ENCODE measurements at places on chromosomes 3 and 15.
A peak's percentile ranks its signal among the peaks of the same experiment; 100 is the strongest.

DNA sequence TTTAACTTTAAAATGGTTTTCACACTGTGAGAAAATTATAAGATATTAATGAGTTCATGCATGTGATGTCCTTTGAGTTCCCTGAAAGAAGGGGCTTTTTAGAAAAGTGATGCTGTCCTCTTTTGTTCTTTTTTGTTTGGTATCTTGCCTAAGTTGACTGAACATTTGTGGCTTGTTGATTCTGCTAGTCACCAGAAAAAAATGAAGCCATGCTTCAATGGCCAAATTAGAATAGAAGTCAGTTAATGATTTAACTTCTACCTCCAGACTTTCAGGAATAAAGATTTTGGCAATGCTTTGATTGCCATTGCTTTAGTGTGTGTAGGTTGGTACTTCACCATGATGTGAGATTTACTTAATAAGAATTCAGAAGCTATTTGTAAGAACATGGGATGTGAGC is 260.6 kb upstream of the NECTIN3 start:
- no peak for DNase-seq

DNA sequence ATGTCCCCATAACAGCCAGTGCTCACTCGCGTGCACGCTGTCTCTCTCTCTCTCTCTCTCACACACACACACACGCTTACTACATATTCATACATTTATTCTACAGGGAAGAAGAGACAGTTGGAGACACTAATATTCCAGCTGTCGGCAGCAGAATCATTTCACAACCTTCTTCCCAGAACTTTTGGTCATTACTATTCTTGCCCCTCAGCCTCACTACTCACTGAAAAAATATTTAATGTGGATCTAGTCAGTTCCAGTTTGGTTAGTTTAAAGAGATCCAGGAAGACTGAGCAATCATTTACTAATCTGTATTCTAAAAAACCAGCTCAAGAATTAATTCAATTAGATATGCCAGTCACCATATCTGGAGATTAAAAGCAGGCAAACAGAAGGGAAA is 394.9 kb downstream of the PTPRG start:
- no peak for DNase-seq

DNA sequence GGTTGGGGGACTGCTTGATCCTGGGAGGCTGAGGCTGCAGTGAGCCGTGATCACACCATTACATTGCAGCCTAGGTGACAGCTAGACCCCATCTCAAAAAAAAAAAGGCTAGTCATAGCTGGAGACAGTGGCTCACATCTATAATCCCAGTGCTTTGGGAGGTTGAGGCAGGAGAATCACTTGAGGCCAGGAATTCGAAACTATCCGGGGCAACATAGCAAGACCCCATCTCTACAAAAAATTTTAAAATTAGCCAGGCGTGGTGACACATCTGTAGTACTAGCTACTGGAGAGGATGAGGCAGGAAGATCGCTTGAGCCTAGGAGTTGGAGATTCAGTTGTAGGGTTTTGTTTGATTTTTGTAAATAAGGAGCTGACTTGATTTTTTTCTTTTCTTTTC is 45.6 kb downstream of the KNL1 start:
- no peak for DNase-seq

- no peak for DNase-seq
Measured at GRCh38 chr3:53773611-53774368, 72.4 kb downstream of the CHDH start.

DNA sequence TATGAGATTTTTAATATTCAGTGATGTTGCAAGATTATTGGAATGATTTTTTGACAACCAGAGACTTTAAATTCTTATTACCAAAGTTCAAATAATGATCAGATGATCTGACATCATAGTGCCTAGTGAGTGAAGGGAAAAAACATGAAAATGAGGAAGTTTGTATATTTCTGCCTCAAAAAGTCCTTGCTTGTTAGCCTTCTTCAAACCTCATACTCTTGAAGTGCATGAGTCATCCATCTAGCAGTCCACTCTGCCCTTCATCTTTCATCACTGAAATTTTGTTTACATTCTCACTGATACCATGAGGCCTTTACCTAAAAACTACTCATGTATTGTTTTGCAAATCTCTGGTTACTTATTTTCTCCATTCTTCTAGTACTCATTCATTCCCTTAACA is 23.9 kb upstream of the OR5H6 start:
- DNase-seq, result no peak

- no peak for DNase-seq
Measured at GRCh38 chr3:132964266-132964665, 73.9 kb upstream of the TMEM108 start.

GRCh38 chr3:188571531-188572095 is 417.7 kb downstream of the LPP start:
- no peak for DNase-seq

GRCh38 chr3:55897573-55898224 is 410.6 kb upstream of the WNT5A start:
- peak; percentile 45 for DNase-seq

DNA sequence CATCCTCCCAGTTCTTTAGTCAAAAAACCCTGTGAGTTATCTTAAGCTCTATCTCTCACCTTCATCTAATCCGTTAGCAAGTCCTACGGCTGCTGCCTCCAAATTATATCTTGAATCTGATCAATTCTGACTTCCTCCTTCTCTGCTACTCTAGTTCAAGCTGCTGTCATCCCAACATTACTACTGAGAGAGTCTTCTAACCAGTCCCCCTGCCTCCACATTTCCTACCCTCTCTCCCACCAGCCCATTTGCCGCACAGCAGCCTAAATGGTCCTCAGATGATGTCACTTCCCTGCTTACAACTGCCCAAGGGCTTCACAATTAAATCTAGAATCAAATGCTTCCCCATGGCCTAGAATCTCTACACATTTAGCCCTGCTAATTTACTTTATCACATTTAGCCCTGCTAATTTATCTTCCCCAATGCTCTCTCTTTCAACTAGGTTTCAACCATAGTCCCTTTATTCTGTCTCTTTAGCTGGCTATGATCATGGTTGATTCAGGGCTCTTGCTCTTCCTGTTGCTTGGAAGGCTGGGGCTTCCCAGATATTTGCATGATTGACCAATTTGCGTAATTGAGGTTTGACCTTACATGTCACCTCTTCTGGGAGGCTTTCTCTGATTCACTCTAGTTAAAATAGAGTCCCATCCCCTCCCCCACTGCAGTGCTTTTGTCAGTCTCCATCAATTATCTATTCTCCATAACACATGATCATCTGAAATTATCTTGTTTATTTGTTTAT is 11.0 kb upstream of the ARL14 start:
- no peak for DNase-seq

DNA sequence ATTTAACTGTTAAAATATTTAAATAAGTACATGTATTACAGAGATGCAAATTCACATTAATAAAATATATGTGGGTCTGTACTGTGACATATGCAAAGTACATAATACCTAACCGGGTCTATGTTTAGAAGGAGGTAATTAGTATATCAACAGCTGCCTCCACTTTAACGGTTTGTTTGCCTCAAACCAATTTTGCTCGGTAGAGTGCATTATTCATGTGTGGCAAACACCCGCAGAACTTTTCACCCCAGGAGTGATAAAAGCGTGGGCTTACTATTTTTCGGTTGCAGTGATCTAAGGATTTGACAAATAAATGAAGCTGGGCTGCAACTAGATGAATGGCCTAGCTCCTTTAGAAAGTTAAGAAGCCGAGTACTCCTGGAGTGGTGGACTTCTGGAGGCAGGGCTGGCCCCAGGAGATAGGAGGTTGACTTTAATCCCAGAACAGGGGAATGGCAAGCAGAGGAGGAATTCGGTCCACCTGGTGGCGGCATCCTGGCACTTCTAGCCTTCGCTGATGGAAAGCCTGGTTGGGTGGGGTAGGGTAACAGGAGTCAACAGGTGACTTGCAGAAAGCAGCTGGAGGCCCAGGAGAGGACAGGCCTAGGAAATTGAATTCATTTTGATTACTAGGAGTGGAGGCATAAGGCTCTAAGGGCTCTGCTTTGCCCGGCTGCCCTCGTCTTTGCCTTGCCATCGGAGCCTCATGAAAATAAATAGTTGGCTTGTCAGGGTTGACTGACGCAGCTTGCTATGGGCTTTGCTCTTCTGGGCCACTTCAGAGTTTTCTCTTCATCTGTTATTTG is 2.4 kb downstream of the SLCO3A1 start:
- peak; percentile 79 for DNase-seq

DNA sequence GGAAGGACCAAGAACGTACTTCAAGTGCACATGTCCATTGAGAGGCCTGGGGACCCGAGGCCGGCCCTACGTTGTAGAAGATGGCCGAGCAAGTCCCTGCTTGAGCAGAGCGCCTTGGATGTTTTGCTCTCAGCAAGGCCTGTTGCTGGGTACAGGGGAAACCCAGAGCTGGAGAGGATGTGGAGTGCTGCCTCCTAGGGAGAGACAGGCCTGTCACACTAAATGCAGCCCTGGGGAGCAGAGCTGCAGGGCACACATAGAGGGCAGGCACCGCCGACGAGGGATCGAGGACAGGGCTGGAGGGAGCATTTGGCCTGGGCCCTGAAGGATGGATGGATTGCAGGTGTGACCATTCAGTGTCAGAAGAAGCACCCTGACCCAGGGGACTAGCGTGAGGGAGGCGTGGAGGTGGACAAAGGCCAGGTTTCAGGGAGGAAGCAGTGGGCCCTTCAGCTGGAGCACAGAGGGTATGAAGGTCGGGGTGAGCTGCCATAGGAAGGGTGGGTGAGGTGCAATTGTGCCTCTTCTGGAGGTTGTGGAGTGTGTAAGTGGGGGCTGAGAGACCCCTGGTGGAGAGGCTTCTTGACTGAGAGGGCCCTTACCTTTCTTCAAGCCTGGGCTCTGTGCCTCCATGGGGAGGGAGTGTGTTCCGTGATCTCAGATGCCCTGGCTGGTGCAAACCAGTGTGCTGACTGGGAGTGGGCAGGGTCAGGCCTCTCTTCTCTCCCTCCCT is 142.4 kb downstream of the CHDH start:
- DNase-seq, result no peak

DNA sequence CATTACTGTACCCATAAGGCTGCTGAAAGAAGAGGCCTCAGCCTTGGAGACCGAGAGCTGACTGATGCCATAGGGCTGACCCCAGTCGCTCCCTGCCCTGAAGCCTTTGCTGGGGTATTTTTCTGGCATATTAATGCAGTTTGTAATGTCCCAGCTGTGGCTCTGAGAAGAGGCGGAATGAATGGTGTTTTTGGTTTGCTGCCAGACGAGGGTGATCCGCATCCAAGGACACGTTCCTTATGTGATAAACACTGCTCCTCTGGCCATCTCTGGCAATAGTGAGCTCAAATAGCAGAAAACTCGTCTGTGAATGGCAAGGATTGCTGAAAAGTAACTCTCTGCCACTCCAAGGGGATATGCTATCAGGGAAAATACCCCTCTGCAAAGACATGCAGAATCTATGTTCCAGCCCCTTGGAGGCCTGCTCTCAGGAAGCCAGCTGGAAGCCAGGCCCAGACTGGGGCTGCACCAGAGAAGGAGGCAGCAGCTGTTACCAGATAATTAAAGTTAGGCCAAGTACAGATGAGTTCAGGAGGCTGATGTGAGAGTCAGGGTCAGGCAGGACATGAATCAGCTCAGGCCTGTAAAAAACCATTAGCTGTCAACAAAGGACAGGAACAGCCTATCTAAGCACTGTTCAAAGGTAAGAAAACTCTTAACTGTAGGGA is 28.9 kb upstream of the KLHL6 start:
- DNase-seq, result peak; percentile 69

GRCh38 chr15:91916051-91916450 is 62.5 kb downstream of the SLCO3A1 start:
- no peak for DNase-seq

GRCh38 chr15:74320352-74321247 is 46.8 kb downstream of the CYP11A1 start:
- DNase-seq, result peak; percentile 43

DNA sequence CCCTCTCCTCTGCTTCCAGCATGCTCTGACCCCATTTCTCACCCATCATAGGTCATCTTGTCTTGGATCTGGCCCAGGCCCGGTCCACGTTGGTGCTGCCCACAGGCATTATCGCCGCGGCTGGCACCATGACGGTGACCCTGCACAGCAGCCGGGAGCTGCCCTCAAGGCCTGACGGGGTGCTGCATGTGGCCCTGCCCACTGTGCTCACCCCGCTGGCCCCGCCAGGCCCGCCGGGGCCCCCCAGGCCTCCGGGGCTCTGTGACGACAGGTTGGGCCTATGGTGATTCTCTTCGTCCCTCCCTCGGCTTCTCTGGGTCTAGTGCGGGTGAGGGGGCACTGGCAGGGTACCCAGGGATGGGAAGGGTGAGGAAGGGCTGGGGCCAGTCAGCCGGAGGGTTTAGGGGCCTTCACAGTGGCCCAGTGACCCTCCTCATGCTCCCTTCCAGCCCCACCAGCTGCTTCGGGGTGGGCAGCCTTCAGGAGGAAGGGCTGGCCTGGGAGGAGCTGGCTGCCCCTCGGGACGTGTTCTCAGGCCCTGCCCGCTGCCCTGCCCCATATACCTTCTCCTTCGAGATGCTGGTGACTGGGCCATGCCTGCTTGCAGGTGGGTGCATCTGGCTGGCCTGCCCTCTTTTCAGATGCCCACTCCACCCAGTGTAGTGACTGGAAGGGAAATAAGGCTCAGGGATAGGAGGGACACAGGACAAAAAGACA is 3.9 kb downstream of the VWA5B2 start:
- no peak for DNase-seq

DNA sequence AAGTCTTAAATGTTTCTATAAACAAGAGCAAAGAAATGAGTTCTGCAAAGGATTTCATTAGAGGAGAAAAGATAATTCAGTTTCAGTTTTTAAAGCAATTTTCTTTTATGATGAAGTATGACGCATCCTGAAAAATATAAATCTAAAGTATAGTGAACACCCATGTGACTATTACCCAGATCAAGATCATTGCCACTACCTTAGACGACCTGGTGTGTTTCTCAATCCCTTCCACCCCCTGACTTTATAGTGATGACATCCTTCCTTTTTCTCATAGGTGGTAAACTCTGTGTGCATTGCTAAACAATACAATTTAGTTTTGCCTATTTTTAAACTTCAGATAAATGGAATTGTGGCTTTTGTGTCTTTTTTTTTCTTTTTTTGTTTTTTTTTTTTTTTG is 8.4 kb downstream of the STT3B start:
- DNase-seq, result no peak

GRCh38 chr3:38986901-38987300 is 64.8 kb downstream of the SCN11A start:
- DNase-seq, result no peak

DNA sequence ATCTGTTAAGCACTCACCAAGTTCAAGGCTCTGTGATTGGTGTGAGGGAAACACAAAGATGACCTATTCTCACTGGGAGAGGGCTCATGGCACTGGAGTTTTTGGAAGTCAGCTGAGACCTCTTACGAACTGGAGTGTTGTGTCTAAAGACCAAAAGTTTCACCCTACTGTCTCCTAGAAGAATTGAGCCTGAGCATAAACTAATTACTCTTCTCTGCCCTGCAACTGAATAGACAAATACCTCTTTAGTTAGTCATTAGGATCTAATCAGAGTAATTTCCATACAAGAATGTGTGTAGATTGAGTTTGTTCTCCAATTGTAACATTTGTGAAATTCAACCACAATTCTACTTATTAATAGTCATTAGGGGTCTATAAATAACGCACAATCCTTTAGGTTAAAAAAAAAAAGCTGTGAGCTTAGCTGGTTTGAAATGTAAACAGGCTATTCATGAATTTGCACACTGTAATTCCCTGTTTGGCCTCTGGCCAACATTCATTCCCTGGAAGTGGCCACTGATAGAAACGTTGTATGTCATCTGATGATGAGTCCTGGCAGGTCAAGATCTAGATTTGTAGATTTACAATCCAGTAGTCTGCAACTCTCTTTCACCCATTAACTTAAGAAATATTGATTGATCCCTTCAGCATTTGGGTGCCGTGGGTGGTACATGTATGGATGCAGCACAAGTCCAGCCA is 76.8 kb upstream of the SOX14 start:
- no peak for DNase-seq

GRCh38 chr15:55741833-55742497 is 987 bp downstream of the PRTG start:
- no peak for DNase-seq
